Activated CD8-positive, alpha-beta memory T cell treated with anti-CD3 and anti-CD28 coated beads for 1 hour (primary cell): ENCODE measurements at places on chromosomes 1 and 21.

DNA sequence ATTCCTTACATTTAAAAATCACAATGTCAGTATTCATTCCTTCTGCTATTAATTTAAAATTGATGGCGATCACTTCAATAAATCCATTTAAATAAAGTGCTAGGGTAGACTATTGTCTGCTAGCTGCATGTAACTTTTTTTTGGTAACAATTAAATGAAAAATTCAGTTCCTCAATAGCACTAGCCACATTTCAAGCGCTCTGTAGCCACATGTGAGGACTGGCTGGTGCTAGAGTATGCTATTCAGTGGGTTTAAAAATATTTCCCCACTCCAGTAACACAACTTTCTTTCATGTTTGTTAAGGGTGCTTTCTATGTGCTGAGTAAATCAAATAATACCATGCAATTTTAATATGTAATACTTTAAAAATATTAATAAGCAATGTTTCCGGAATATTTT, 108.2 kb downstream of the LTN1 start:
- no peak for DNase-seq

- DNase-seq, result no peak
Observed at GRCh38 chr1:220363196-220363837, 91.1 kb upstream of the RAB3GAP2 start.

DNA sequence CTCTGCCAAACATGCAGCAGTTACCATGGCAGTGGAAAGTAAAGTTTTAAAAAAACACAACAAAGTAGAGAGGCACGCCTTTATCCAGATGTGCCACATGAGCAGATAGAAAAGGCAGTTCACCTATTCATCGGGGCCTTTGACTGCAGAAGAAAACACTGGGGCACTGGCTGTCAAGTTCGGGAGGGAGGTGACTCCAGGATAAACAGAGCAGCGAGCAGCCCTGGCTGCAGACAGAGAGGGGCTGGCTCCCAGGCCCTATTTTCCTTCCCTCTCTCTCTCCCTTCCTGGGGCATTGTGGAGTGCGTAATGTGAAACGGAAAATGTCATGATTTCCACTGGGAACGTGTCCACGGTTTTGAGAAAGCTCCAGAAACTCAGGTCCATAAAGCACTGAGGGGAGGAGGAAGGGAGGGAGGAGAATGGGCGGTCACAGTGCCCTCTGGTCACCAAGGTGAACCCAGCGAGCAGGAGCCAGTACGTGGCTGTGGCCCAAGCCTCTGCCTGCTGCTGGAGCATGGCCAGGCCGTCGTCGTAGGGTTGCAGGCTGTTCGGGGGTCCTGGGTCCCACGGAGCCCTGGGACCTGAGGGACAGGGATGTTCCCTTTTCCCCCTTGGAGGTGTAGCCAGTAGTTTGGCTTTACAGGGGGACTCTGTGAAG, 114.7 kb upstream of the IRF2BP2 start:
- no peak for DNase-seq

DNA sequence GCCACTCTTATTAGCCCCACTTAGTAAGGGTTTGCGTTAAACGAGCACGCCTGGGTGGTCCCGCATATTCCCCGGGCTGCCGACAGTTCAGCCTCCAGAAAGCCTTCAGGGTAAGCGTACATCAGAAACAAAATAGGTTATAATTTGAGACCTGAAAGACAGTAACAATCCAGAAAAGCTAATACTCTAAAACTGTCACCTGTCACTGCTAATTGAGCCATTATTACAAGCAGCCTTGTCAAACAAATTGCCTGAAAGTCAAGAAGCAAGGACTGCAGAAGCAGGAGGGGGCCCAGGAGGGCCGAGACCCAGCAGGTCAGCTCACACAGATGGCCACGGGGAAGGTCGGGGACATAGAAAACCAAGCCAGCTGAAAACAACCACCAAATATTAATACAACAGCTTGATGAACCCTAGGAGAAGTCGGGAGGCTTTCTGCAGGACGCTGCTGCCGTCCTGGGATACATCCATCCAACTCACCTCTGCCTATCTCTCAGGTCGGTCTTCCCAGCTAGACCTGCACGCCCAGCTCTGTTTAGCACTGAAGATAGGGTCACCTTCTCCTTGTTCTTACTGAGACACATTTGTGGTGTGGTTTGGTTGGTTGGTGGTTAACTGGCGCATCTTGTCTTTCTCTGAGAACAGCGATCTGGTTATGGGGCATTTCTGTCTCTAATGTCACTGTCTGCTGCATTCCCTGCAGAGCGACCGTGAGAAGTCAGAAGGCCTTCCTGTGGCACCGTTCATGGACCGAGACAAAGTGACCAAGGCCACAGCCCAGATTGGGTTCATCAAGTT, 110.8 kb downstream of the WDR4 start:
- no peak for DNase-seq

DNA sequence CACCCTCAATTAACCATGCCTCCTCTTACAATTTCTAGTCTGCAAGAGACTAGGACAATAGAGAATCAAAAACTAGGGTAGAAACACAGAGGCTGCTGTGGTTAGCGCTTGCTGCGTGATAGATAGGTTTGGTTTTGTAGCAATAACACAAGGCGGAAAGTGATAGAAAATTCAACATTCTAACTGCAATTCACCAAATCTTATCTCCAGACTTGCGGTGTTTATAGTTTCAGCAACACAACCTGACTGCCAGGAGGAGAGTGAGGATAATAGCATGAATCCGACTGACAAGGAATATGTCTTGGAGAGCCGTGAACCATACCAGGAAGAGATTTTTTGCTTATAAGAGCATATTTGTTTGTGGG, 30.7 kb upstream of the IFNAR2 start:
- DNase-seq, result no peak

DNA sequence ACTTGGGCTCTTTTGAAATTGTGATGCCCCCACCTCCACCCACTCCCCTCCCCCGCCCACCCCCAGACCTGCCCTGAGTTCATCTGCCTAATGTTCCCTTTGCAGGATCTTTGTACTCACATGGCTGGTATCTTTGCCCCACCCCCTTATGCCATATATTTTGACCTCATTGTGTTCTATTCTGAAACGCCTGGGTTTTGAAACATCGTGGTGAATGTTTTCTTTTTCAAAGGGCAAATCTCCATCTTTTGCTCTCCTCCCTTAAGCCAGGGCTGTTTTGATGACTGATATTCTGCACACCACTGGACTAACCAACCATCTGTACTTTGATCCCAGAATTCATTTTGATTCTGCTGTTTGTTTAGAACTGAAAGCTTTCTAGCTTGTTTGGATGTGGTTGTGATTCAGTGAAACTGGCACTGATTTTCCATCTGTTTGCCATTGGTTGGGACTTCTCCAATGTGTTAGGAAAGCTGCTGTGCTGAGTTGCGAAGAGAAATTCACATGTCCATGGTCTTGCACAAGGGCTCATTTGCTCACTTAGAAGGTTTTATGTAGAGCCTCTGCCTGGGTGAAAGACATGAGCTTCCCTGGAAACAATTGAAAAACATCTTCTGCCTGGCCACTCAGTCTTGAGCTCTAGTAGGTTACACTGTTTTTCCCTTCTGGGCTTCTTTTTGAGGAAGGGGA, 16.5 kb downstream of the SMAP2 start:
- DNase-seq, result no peak

DNA sequence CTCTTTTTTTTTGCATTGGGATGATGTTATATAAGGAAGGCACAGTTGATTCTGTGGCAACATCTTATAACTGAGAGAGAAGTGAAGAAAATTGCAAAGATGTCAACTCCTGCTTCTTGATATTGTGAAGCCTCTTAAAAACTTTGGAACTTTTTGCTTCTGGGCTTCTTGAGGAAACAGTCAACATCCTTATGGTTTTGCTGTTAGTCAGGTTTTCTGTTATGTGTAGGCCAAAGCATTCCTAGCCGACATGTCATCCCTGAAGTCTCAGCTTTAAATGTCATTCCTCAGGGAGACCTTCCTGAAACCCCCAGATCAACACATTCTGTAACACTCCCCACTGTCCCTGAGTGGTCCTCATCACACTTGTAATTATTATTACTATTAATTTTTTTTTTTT, 12.6 kb downstream of the FALEC start:
- no peak for DNase-seq

DNA sequence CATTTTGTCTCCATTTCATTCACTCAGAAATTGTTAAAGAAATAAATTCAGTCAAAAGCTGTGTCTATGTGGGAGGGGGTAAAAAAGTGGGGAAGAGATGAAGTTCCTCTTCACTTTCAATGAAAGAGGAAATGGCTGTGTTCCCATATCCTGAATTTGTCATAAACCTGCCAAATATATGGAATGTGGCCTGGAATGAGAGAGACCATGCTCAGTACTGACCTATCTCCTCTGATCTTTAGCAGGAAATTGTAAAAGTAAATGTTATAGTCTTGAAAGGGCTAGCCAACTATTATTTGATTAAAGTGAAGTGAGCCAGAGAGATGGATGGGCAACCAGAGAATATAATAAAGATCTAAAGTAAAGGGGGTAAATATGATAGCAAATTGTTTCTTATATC, 130.3 kb upstream of the C21orf91 start:
- DNase-seq, result no peak

GRCh38 chr21:45922648-45923047, 58.9 kb upstream of the COL6A1 start:
- no peak for DNase-seq

DNA sequence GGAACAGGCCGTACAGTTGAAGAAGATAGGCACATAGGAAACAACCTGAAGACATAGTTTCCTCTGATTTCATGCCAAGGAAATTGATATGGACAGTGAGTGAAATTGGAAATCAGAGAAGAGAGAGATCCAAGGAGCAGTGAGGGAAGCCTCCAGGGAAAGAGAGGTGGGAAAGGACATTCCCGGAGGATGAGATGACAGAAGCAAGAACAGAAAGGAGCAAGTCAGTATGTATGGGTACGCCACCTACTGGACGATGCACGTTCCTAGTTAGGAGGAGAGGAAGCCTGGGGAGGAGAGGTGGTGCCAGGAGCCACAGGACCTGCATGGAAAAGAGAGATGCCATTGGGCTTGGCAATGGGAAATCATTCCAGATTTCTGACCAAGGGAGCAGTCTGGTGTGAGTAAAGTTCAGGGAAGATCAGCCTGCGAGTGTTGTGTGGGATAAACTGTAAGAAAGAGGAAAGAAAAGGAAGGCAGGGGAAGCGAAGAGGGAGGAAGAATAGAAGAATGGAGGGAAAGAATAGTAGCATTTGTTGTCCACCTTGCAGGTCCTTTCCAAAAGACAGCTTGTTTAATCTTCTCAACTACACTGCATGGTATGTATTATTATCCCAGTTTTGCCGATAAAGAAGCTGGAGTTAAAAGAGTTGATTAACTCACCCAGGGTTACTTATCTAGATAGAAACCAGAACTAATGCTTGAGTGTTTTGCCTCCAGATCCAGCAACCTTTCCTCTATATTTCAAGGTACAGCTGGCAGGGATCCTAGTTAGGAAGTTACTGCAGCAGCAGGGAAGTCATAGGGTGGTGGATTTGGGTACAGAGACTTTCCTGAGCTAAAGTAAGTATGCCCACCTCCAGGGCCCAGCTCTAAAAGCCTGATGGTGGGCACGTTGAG, 27.4 kb downstream of the C1orf116 start:
- peak; percentile 7 for DNase-seq

DNA sequence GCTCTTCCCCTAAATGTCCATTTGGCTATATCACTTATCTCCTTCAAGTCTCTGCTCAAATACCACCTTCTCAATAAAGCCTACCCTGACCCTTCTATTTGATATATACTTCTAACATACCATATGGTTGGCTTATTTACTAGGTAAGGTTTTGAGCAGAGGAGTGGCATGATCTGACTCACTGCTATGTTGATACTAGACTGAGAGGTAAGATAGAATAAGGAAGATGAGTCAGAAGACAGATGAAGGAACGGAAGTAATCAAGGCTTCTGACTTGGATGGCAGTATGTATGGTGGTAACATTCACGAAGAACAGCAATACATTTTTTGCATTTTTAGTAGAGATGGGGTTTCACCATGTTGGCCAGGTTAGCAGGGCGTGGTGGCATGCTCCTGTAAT, 4.8 kb upstream of the HRNR start:
- no peak for DNase-seq

DNA sequence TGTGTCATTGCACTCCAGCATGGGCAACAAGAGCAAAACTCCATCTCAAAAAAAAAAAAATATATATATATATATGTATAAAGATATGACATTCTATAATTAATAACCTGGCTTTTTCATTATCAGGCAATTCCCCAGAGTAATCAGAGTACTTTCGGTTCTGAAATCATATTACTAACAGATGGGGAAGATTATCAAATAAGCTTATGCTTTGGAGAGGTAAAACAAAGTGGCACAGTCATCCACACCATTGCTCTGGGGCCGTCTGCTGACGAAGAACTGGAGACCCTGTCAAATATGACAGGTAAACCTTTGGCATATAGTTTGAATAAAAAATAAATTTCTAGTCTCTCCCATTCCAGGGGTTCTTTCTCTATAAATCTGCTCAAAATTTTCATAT, 58.5 kb upstream of the SH3GLB1 start:
- no peak for DNase-seq

GRCh38 chr1:155645034-155645598, 35.1 kb downstream of the MSTO1 start:
- DNase-seq, result no peak

GRCh38 chr1:245124644-245125043, 30.1 kb upstream of the KIF26B start:
- DNase-seq, result no peak

DNA sequence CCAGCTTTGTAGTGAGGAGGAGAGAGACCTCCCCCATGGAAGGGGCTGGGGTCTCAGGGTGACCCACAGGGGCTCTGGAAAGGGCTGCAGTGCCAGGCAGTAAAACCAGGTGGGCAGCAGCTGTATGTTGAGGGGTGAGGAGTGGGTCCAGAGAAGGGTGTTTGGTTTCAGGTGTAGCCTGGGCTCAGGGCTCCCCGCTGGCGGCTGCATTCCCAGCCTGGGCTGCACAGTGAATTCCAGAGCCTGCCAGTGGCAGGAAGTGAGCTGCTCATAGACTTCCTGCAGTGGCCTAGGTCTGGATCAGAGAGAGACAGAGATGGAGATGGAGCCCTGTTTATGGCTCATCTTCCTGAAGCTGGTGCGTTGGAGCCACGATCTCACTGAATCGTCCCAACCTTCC, 356.4 kb downstream of the PTPRU start:
- DNase-seq, result no peak

GRCh38 chr1:76300556-76300955, 226.0 kb downstream of the ST6GALNAC3 start:
- DNase-seq, result no peak

DNA sequence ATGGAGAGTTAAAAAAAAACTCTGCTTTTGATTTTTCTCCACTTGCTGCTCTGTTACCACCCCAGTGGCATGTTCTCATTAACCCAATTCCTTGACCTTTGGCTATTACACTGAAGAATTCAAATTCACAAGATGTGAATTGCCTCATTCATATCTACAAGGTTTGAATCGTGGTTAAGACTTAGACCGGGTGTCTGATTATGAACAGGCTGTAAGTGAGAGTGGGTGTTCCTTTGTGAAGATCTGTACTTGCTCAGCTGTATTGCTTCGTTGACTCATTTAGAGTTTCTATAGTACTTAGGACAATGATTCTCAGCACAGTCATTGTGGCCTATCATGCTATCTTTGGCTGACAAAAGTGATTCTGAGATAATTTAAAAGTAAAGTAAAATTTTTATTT, 36.4 kb downstream of the DNM3 start:
- no peak for DNase-seq

- DNase-seq, result no peak
Observed at GRCh38 chr21:34513129-34513675, 1.2 kb upstream of the KCNE1 start.

GRCh38 chr1:110722807-110723206, 48.1 kb upstream of the KCNA3 start:
- DNase-seq, result no peak
